Activated CD4-positive, alpha-beta memory T cell treated with anti-CD3 and anti-CD28 coated beads for 36 hours (primary cell): ENCODE measurements at places on chromosomes 3 and 15.
A peak's percentile ranks its signal among the peaks of the same experiment; 100 is the strongest.

DNA sequence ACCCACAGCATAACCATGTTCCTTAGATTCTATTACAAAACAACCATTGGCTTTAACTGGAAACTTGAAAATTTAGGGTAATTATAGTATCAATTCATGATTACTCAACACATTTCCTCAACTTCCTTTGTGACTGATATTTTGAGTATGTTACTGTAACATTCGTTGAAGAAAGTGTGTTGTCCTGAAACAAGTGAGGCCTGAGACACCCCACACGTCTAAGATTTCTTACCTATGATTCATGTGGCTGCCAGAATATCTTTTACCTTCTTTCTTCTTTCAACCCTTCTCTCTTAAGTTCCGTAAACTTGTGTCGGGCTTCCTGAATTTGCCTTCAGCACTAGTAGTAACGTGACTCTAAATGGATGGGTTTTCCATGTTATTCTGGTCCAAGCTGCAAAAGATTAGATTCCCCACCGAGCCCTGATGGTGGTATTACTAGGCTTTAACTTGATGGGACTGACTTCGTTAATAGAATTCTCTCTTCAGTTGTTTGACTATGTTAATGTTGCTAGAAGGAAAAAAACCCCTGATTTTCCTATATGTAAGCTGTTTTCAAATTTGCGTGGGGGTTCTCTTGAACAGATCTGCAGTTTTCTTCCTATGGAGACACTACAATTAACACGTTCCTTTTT is 296.0 kb upstream of the ICE2 start:
- DNase-seq, result peak; percentile 37

GRCh38 chr3:45760878-45761711 is 35.2 kb downstream of the SLC6A20 start:
- peak; percentile 53 for DNase-seq

GRCh38 chr3:101133652-101134051 is 140.4 kb upstream of the ABI3BP start:
- no peak for DNase-seq

DNA sequence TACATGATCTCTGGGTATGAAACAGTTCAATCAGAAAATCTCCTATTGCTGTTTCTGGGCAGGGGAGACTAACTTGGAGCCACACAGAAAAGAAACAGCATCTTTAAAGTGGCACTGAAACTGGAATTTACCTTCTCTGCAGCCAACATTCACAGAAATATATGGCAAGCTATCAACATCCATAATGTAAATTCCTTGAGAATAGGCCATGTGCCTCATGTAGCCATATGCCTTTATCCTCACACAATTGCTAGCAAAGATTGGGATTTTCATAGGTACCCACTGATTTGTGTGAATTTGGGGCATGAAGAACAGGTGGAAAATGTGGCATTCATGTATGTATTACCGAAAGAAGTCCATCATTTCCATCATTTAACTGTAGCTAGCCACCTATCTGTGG is 386.3 kb upstream of the TMCO5A start:
- DNase-seq, result no peak

DNA sequence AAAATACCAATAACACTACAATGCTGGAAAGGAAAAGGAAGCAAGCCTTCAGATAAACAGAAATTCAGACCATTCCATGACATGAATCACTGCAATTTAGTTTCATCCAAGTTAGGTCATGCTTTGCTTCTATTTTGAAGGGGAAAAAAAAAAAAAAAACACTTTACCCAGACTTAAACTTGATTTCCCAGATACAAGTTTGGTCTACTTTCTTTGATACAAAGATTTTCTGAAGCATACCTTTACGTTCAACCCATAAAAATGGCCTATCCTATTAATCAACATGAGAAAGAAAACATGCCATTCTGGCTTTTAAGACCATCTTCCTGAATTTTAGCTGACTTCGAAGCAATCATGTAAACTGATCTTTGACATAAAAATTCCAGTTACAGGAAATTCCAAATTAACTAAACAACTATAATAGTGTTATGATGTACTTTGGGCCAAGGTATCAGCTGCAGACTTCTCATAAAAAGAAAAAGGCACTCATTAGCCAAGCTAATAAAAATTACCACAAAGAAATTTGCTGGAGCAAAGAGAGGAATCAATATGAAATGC is 12.6 kb downstream of the OSBPL10 start:
- DNase-seq, result no peak

DNA sequence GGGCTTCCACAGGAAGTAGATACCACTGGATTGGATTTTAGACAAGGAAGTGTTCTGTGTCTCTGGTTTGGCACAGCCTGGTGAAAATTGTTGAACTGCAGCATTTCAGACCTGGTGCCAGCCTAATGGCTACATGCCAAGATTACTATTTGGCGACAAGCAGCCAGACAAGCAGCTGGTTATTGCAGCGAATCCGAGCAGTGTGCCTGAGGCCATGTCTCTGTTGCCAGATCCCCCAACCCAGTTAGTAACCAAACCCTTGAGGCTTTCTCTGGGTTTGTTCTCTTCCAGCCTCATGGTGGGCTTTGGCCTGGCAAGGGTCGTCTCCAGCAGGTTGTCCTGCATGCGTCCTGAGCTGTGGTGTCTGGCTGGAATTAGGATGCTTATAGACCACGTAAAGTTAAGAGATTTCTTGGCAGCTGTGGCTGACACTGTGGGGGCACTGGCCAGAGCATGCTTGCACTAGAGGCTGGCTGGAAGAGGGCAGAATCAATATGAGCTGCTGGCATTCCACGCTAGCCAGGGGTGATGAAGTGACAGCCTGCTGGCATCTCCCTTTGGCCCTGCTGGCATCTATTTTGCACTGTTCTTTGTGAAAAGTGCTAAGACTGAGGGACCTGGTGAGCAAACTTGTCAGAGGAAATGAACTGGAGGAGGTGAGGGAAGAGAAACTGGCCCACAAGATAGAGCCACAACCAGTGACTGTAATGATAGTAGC is 172.6 kb downstream of the RBMS3 start:
- DNase-seq, result no peak

DNA sequence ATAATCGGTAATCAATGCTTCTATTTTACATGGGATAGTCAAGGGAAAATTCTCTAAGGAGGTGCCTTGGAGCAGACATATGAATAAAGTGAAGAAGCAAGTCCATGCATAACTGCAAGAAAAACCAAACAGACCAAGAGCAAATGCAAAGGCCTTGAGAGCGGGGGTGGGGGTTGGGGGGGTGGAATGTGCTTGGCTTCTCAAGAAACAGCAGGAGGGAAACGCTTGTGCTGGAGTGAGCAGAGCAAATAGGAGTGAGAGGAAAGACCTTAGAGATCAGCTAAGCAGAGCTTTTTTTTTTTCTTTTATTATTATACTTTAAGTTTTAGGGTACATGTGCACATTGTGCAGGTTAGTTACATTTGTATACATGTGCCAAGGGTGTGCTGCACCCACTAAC is 260.8 kb downstream of the ARPP21 start:
- no peak for DNase-seq

DNA sequence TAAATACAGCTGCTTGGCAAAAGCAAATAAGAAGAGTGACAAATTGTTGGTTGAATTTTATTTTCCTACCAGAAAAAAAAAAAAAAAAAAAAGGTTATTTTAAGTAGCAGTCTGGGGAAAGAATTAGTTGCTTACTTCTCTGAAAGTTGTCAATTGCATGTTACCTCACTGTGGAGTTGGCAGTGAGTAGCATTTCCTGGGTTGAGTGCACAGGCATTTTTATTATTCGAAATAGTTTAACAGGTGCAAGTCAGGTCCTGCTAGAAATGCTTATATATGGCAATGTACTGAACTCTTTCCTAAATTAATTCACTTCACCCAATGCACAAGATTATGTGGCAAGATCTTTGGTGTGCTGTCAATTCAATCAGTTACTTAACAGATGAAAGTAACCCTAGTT is 680.6 kb downstream of the EPHA3 start:
- DNase-seq, result no peak

DNA sequence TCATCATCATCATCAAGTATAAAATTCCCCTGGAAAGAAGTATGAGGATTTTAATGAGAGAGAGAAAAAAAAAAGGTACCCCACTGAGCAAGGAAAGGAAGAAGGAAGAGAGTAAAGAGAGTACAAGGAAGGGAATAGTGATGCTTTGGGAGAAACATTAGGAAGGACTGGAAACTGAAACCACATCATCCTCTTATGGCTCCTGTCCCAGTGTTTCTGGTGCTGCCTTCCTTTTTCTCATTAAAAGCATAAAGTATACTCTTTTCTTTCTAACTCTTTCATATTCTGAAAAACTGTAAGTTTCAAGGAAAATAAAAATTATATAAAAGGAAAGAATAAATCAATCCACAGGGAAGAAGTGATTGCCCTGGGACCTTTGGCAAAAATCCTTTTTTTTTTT is 616.4 kb upstream of the CBLB start:
- DNase-seq, result no peak
